ENCODE measurements at places on chromosomes 12 and 14.
A peak's percentile ranks its signal among the peaks of the same experiment; 100 is the strongest.

- no peak for DNase-seq
Measured at GRCh38 chr12:89309815-89310214, 42.5 kb downstream of the DUSP6 start.

GRCh38 chr14:71932229-71932981 lies at the start of gene RGS6:
TSS of gene RGS6 (plus strand) at chr14:71932429.
- DNase-seq: no peak

GRCh38 chr12:123225443-123225842 lies 7.5 kb downstream of the MPHOSPH9 start:
- DNase-seq: no peak

DNA sequence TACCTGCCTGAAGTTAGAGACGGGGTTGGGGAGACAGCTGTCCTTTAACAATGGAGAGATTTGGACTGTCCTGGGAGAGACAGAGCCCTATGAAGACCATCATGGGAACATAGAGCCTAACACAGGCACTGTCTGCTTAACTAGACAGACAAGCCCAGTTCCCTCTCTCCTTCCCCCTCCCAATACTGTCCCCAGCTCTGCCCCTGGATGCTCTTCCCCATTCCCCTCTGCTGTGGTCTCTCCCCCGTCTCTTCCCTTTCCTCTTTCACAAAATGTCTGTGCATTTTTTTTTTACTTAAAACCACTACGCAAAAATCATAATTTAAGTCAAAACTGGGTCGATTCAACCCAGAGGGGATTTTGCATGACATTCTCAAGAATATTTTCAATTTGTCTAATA lies 232.9 kb downstream of the CHST11 start:
- DNase-seq: no peak

GRCh38 chr14:102898298-102898697 lies 24.2 kb upstream of the AMN start:
- no peak for DNase-seq

DNA sequence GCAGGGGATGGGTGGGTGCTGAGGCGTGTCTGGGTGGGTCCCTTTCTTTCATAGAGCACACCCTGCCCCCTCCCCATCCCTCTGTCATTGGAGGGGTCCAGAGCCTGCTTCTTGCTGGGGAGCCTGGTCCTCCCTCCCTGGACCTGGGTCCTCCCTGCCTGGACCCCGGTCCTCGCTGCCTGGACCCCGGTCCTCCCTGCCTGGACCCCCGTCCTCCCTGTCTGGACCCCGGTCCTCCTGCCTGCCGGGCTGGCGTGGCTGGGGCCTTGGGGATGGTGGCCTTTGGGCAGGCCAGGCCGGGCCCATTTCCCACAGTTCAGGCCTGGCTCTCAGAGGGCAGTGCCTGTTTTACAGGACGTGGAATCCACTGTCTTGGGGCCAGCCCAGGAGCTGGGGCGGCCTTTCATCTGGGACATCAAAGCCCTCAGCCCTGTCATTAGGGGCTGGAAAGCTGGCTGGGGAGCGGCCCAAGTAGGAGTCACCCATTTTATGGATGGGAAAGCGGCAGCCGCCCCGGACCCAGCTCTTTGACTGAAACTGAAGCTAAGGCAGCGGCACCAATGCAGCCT lies 44.6 kb downstream of the KIF26A start:
- DNase-seq: no peak

- peak; percentile 50 for DNase-seq
Measured at GRCh38 chr12:14264778-14265177, 100.7 kb upstream of the ATF7IP start.

- DNase-seq: no peak
Measured at GRCh38 chr14:72332871-72333270, 400.6 kb downstream of the RGS6 start.

GRCh38 chr14:55192054-55192621 lies 753 bp upstream of the DLGAP5 start:
- no peak for DNase-seq

- no peak for DNase-seq
Measured at GRCh38 chr12:96352161-96352835, 47.9 kb downstream of the CDK17 start.

DNA sequence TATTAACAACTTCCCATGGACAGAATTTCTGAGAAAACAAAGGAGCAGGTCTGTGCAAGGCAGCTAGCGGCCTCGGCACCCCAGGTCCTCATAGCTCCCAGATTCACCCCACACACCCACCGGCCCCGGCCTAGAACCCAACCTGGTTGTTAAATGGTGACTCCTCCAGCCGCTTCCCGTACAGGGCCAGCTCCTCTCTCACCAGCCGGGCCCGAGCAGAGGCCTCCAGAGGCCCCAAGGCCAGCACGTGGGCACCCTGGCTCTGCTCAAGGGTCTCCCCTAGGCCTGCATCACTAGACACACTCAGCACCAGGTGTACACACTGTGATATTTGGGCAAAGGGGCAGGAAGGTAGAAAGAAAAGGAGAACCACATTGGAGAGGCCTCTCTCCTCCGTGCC lies 30.3 kb downstream of the TEP1 start:
- no peak for DNase-seq

- DNase-seq: no peak
Measured at GRCh38 chr12:89038831-89039512, 313.3 kb downstream of the DUSP6 start.

DNA sequence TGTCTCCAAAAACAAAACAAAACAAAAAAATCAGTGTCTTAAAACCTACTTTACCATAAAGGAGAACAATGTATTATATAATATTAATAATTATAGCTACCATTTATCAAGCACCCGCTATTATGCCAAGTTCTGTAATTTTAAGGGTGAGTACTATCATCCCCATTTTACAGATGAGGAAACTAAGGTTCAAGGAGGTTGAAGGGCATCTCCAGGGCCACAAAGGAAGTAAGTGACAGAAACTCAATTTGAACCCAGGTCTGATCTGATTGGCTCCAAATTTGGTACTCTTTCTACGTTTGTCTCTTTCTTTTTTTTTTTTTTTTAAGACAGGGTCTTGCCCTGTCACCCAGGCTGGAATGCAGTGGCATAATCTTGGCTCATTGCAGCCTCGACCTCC lies 115.4 kb downstream of the BCAT1 start:
- no peak for DNase-seq

DNA sequence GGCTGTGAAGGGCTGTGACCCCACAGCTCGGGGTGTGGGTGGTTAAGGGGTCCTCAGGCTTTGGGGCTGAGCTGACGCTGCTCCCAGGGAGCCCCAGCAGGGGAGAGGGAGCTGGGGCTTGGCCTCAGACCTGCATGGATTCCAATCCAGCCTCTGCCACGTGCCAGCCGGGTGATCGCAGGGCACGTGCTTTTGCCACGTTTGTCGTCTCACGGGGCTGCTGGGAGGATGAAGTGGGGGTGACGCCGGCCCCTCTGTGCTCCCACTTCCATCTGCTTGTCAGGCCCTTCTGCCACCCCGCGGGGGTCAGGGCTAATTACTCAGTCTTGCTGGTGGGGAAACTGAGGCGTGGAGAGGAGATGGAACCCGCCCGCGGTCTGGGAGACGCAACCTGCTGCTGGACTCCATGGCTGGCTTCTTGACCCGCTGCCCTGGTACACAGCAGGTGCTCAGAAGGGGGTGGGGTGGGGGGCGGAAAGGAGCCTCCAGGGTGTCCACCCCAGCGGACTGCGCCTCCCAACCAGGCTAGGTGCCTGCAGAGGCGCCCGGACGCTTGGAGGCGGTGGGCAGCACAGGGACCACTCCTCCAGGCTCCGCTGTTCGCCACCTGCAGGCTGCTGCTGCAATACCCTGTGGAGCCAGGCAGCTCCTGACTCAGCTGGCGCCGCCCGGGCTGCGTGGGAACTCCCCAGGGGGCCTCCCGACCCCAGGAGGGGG lies 36.4 kb upstream of the PRIMA1 start:
- no peak for DNase-seq

DNA sequence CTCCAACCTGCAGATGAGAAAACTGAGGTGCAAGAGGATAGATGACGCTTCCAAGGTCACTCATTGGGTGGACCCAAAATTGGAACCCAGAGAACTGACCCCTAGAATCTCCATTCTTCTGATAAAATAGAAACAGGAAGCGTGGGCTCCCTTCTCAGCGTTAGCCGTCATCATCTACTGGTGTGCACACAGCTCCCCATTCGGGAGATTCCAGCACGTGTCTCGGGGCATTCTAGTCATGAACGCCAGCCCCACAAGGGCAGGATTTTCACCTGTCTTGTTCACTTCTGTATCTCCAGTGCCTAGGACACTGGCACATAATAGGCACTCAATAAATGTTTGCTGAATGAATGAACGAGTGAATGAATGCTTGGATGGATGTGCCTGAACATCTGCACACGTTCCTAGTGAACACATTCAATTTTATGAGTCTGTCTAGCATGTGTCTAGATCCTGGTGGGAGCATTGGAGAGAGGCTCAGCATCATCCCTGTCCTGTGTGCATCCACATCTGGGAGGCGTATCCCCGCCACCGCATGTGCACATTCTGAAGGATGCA lies 30.5 kb downstream of the RASAL1 start:
- no peak for DNase-seq

- peak; percentile 89 for DNase-seq
Measured at GRCh38 chr12:102023343-102023930, 38.4 kb downstream of the WASHC3 start.

GRCh38 chr12:107873223-107873622 lies 98.7 kb downstream of the ASCL4 start:
- DNase-seq: no peak

- no peak for DNase-seq
Measured at GRCh38 chr12:40138526-40138925, 32.6 kb upstream of the SLC2A13 start.

- DNase-seq: peak; percentile 29
Measured at GRCh38 chr14:94043111-94043755, 17.1 kb downstream of the OTUB2 start.

- no peak for DNase-seq
Measured at GRCh38 chr12:4858386-4858785, 51.3 kb upstream of the KCNA1 start.

DNA sequence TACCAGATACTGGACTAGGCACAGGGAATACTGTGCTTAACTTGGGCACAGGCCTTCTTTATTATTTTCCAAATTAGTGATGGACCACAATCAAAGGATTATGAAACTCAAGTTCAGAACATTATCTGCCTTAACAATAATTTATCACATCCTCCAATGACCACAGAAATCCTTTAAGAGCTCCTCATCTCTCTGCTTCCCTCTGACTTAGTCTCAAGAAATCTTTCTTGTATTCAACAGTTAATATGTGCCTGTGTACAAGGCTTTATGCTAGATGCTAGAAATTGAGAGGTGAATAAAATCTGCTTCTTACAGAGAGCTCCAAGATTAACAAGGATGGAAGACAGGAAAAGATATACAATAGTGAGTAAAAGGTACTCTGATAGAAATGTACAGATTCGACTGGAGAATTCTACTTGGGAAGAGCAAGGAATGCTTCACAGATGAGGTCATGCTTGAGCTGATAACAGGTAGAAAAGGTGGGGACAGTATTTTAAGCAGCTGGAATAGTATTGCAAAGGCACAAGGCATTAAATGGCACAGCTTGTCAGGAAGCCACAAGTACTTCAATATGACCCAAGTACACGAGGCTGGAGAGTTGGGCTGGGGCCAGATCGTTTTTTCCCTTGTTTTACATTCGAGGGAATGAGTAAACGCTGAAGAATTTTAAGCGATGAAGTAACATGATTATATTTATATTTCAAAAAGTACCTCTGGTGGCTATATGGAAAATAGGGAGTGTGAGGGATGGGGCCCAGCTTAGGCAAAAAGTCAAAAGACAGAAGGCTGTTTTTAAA lies 55.1 kb upstream of the ARID2 start:
- peak; percentile 87 for DNase-seq
